Sciatic nerve (tissue), 2 donors: ENCODE measurements at places on chromosomes 5 and 9. TPM values are rescaled to one million over a fixed set of nuclear protein-coding genes. Genes with fewer than 3 reads are reported as not detected.

PCDHB16 gene
- 9.5 TPM for total RNA-seq

SLC6A3 gene
- not detected for total RNA-seq

EIF4E1B gene
- not detected for total RNA-seq

- DNase-seq: no peak
Measured at GRCh38 chr5:64506567-64507263, 900 bp downstream of the RGS7BP start.

DNA sequence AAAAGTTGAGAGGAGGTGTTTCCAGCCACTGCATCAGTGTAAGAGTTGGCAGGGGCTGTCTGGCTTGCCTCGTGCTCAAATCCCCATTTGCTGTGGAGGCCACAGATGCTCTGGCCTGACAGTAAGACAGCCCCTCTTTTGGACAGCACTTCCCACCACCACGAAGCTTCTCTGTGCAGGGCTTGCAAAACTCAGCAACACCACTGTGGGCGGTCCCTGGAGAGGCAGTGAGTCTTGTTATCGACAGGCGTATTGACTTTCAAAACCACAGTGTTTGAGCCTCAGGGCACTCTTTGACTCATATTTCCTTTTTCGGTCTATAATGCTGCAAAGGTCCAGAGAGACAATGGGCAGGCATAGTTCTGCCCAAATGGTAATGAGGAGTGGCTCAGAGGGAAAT lies 539.5 kb downstream of the EBF1 start:
- no peak for DNase-seq

GRCh38 chr9:105054491-105054890 lies 126.5 kb upstream of the ABCA1 start:
- no peak for DNase-seq

DNA sequence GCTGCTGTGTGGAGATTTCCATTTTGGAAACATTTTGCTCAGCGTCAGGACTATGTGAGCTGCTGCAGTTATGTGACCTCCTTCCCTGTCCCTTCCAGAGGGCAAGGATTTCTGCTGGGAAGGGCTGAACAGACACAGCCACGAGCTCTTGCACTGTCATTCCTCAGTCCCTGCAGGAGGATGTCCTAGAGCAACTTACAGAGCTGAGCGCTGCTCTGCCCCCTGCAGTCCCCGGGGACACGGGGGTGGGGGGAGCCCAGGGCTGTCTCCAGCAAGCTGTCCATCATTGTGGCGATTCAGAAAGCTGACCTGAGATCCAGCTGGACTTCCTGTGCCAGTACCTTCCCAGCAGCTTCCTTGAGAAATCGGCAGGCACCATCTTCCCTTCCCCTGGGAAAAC lies 28.0 kb upstream of the MAP1B start:
- DNase-seq: no peak
